ENCODE measurements at places on chromosomes 2 and 18. TPM values are rescaled to one million over a fixed set of nuclear protein-coding genes. Genes with fewer than 3 reads are reported as not detected.

The RBM45 gene
- total RNA-seq, result 15.4 TPM

The FRZB gene
- total RNA-seq, result 2.9 TPM

The KLF7 gene
- total RNA-seq, result 21.0 TPM

The FAM228A gene
- total RNA-seq, result 0.66 TPM

The PRSS56 gene
- total RNA-seq, result not detected

The SERPINB10 gene
- total RNA-seq, result not detected

The ANKRD53 gene
- total RNA-seq, result 4.9 TPM

The CMPK2 gene
- total RNA-seq, result 4.2 TPM

The C2orf15 gene
- 1.6 TPM for total RNA-seq

The SLC9A4 gene
- total RNA-seq, result not detected

The SLC8A1 gene
- total RNA-seq, result 14.2 TPM

The G6PC2 gene
- not detected for total RNA-seq

The MAP3K20 gene
- total RNA-seq, result 34.8 TPM

The AQP12B gene
- total RNA-seq, result not detected

The UGT1A3 gene
- 0.16 TPM for total RNA-seq

The POU3F3 gene
- 0.98 TPM for total RNA-seq

The TXNDC9 gene
- 31.7 TPM for total RNA-seq

The COLEC11 gene
- 1.9 TPM for total RNA-seq

The GCG gene
- total RNA-seq, result not detected

The GDF7 gene
- under 0.01 TPM for total RNA-seq

The GPR45 gene
- total RNA-seq, result not detected

The ST8SIA5 gene
- total RNA-seq, result not detected

The CCBE1 gene
- total RNA-seq, result 4.0 TPM

The LRP1B gene
- total RNA-seq, result 2.3 TPM

The GPR55 gene
- total RNA-seq, result not detected

The FNDC4 gene
- 12.4 TPM for total RNA-seq

The CYP26B1 gene
- total RNA-seq, result 41.6 TPM

The ATIC gene
- total RNA-seq, result 33.0 TPM

The PXDN gene
- 42.4 TPM for total RNA-seq

The OTX1 gene
- not detected for total RNA-seq

The APCDD1 gene
- total RNA-seq, result 275 TPM

The IL18RAP gene
- total RNA-seq, result 2.9 TPM

The CD8B2 gene
- under 0.01 TPM for total RNA-seq

The TGIF1 gene
- 108 TPM for total RNA-seq

The COA5 gene
- 35.4 TPM for total RNA-seq

The ACTG2 gene
- total RNA-seq, result 3.8 TPM

The LAMA1 gene
- total RNA-seq, result 10.2 TPM

The SCN7A gene
- 12.1 TPM for total RNA-seq

The FSIP2 gene
- 0.64 TPM for total RNA-seq

The CD302 gene
- 105 TPM for total RNA-seq

The PDCD1 gene
- 0.88 TPM for total RNA-seq

The FAM228B gene
- total RNA-seq, result 30.9 TPM

The ALK gene
- 0.33 TPM for total RNA-seq

The RGPD6 gene
- total RNA-seq, result 41.4 TPM

The FEZ2 gene
- 48.5 TPM for total RNA-seq

The ALLC gene
- not detected for total RNA-seq

The PROC gene
- total RNA-seq, result not detected

The CNGA3 gene
- 0.15 TPM for total RNA-seq

The CDCA7 gene
- 0.16 TPM for total RNA-seq

The STAT4 gene
- 1.6 TPM for total RNA-seq

The ACVR1C gene
- 5.9 TPM for total RNA-seq

The NFATC1 gene
- 18.0 TPM for total RNA-seq

The CD207 gene
- total RNA-seq, result not detected

The SULT1C4 gene
- 1.4 TPM for total RNA-seq

The UCN gene
- total RNA-seq, result 0.80 TPM

The LTBP1 gene
- total RNA-seq, result 13.3 TPM

Data from breast epithelium (tissue), 4 donors.